ENCODE measurements at places on chromosomes 6 and 20. TPM values are rescaled to one million over a fixed set of nuclear protein-coding genes. Genes with fewer than 3 reads are reported as not detected.

Gene FNDC1
- 0.44 TPM for total RNA-seq

Gene TMEM244
- total RNA-seq: not detected

Gene PDE7B
- 2.2 TPM for total RNA-seq

Gene GID8
- 26.2 TPM for total RNA-seq

Gene NDRG3
- total RNA-seq: 30.4 TPM

Gene CLVS2
- total RNA-seq: 0.03 TPM

Gene NHLRC1
- total RNA-seq: 2.4 TPM

Gene OPRM1
- total RNA-seq: not detected

Gene CENPW
- total RNA-seq: 7.1 TPM

Gene KIFC1
- 2.7 TPM for total RNA-seq

Gene TAP2
- total RNA-seq: 81.8 TPM

Gene STMN3
- 12.1 TPM for total RNA-seq

Gene LY6G5C
- total RNA-seq: 2.9 TPM

Gene HCRTR2
- total RNA-seq: not detected

Gene MCHR2
- total RNA-seq: not detected

Gene FAM83D
- total RNA-seq: 0.71 TPM

Gene SPAG4
- 4.2 TPM for total RNA-seq

Gene GLP1R
- 0.35 TPM for total RNA-seq

Gene PERP
- 27.2 TPM for total RNA-seq

Gene VPS16
- 35.8 TPM for total RNA-seq

Gene SUN5
- not detected for total RNA-seq

Gene MYLK2
- not detected for total RNA-seq

Gene MATN4
- total RNA-seq: not detected

Gene LY6G6C
- total RNA-seq: not detected

Gene SLC32A1
- not detected for total RNA-seq

Gene PRRT1
- 1.2 TPM for total RNA-seq

Gene NFKBIL1
- total RNA-seq: 17.8 TPM

Gene PRKN
- 6.1 TPM for total RNA-seq

Gene RAD21L1
- total RNA-seq: not detected

Gene SLC25A27
- 19.1 TPM for total RNA-seq

Gene FAM83B
- total RNA-seq: 0.12 TPM

Gene OR2J2
- total RNA-seq: not detected
